ENCODE measurements at places on chromosomes 2 and 18.

- DNase-seq: no peak
These were observed 76.5 kb upstream of the STK17B start for GRCh38 chr2:196247976-196248280.

- DNase-seq: no peak
These were observed 99.4 kb upstream of the STPG4 start for GRCh38 chr2:47254464-47254863.

- peak; percentile 37 for DNase-seq
These were observed at the start of gene SLC38A11 for GRCh38 chr2:164954954-164955701. Gene SLC38A11, minus strand, starts transcription at chr2:164955525. Its CDS starts 278 bp downstream, at chr2:164955247.

DNA sequence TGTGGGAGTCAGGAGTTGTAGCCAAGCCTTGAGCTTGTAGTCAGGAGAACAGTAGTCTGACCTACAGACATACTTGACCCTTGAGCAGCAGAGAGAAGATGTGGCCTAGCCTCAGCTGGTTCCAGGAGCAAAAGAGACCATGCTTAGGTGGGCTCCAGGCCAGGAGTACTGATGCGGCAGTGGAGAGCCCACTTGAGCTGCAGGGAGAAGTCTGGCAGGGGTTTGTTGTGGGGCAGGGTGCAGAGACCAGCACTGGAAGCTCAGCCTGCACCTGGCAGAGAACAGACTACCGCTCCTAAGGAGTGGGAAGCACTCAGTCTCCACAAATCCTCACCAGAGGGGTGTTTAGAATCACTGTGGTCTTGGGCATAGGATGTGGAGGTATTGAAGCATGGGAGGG, 197.9 kb downstream of the TPGS2 start:
- no peak for DNase-seq

GRCh38 chr18:28995319-28995718, 818.4 kb upstream of the CDH2 start:
- DNase-seq: peak; percentile 32

GRCh38 chr2:36441816-36442215, 86.2 kb downstream of the CRIM1 start:
- no peak for DNase-seq

DNA sequence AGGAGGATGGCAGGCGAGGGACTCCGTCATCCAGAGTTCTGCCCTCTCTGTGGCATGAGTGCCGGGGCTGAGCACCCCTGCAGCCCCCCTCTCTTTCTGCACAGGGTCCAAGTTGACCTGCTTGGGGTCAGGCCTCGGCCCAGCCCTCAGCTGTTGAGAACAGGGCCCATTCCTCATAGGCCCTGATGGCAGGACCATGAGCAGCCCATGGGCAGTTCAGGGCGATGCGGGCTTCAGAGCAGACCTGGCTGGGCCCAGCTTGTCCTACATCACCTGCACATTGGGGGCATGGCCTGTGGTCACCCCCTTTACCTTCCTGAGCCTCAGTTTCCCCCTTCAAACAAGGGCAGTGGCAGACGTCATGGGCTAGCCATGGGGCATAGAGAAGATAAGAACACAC, 238.1 kb downstream of the SEPTIN10 start:
- DNase-seq: no peak

- no peak for DNase-seq
These were observed 626.6 kb upstream of the GYPC start for GRCh38 chr2:126029316-126029715.

DNA sequence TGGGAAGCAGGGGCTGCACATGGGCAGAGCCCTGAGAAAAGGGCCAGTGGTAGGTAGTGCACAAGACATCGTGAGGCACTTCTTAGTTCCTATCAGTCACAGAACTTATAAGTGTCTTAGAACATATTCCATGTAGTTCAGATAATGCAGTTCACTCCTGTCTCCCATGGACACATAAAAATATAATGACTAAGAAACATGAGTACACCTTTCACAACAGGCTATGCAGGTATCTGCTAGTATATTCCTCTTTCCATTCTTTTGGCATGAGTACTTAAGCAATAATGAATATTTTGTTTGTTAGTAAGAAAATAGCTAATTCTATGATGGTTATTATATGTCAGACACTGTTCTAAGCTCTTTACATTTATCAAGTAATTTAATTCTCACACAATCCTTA, 808.4 kb downstream of the BCL11A start:
- no peak for DNase-seq

- DNase-seq: no peak
These were observed 79.7 kb downstream of the FAM210A start for GRCh38 chr18:13646633-13647032.

DNA sequence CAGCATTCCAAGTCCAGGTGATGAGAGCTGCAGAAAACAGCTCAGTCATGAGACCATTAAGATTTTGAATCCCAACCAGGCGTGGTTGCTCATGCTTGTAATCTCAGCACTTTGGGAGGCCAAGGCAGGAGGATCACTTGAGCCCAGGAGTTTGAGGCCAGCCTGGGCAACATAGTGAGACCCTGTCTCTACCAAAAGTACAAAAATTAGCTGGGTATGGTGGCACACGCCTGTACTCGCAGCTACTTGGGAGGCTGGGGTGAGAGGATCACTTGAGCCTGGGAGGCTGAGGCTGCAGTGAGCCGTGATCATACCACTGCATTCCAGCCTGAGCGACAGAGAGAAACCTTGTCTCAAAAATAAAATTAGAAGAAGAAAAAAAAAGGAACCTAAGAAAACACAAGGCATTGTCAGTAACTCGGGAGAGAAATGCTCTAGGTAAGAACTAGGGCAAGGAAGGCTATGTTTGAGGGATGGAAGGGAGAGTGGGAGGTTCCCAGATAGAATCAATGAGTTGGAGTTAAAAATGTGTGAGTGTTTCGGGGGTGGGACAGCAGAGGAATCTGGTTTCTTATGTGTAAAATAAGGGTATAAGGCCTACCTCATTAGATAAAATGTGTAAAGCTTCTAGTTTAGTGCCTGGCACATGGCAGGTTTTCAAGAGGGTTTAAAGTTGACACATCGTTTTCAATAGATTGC, 23.3 kb upstream of the MTA3 start:
- no peak for DNase-seq

- DNase-seq: peak; percentile 17
These were observed 3.1 kb downstream of the NRXN1 start for GRCh38 chr2:51028829-51029228.

DNA sequence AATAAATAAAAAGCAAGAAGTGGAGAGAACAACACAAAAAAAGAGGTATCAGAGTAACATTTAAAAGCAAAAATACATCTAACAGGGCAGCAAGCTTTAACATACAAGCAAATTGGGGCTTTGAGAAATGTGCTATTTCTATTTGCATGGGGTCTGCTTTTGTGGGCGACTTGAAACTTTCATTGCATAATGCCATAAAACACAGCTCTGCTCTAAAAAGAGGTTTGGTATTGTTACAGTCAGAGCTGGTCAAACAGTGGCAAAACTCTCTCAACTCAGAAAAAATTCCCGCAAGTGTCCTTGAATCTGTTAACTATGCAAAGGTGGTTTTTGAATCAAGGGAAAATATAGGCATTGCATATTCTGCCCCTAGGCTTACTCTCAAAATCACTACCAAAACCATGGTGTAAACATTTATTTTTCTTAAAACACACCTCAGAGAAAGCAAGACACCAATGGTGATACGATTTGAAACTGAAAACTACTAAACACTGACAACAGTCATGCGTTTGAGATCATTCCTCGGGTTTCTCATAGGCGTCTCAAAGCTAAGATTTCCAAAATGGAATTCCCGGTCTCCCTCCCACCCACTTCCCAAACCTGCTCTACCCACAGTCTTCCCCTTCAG, 45.5 kb downstream of the RNF152 start:
- no peak for DNase-seq

DNA sequence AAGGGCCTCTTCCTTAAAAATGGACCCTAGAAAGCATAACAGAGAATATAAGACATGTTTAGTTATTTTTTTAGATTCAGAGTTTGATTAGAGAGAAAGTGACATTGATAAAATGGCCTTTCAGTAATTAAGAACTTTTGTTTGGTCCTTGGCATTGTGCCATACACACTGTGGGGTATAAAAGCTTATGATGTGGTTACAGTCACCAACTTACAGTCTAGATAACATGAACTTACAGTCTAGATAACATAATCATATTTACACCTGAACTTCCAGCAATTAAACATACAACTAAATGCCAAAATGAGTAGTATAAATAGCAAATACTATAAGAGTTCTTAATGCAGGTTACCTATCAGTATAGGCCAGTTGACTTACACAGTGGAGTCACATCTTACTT, 25.6 kb upstream of the EFEMP1 start:
- DNase-seq: no peak

DNA sequence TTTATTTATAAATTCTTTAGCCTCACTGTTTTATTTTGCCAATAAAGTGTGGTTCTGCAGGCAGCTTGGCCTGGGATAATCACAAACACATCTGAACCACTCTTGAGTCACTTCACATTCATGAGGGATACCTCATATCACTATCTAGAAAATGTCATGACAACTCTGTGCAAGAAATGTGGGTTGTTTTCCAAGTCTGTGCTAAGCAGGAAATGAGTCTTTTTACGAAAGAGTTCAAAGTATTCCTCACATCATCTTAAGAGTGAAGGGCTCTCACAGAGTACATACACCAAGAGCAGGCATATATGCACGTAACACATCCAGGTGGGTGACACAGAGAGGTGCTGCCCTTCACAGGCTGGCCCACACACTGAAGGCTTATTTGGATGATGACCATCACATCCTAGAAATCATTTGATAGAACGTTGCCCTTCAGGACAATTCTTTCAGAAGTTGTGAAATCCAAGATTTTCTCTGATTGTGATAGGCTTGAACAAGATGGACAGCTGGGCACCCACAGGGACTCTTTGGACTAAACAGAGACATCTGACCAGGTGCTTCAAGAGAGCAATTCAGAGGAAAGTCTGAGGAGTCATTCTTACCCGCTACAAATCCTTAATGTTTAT, 811.1 kb upstream of the LRATD1 start:
- peak; percentile 87 for DNase-seq

- no peak for DNase-seq
These were observed 118.7 kb downstream of the RIT2 start for GRCh38 chr18:42996824-42997223.

- no peak for DNase-seq
These were observed 3.0 kb upstream of the CEP68 start for GRCh38 chr2:65053199-65053598.

DNA sequence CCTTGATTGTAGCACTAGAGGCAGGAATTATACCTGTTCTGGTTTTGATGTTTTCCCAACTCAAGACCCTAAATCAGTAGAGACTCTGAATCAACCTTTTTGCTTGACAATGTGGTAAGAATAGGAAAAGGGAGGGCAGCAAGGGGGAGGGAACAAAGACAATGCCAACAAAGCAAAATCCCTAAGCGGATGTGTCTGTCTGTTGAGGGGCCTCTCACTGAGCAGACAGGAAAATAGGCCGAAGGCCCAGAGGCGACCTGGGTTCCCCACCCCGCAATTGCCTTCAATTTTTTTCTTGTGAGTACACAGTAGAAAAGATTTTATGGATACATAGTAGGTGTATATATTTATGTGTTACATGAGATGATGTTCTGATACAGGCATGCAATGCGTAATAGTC, 75.6 kb downstream of the MAP4K4 start:
- DNase-seq: no peak

DNA sequence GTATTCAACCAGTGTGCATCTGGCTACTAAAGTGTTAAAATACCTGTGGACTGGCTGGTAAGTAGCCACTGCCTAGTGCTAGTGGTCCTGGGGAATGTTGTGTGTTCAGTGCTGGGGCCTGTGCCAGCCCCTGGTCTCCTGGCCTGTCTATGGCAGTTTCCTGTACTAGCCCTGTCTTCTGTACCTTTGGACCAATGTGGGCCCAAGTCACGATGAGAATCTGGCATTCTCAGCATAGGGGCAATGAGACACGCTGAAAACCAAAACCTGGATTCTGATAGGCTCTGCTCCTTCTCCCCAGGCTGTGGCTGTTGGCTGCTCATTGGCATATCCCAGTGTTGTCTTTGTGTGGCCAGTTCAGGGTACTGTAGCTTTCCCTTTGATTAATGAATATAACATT, 170.4 kb downstream of the PTPRM start:
- no peak for DNase-seq

DNA sequence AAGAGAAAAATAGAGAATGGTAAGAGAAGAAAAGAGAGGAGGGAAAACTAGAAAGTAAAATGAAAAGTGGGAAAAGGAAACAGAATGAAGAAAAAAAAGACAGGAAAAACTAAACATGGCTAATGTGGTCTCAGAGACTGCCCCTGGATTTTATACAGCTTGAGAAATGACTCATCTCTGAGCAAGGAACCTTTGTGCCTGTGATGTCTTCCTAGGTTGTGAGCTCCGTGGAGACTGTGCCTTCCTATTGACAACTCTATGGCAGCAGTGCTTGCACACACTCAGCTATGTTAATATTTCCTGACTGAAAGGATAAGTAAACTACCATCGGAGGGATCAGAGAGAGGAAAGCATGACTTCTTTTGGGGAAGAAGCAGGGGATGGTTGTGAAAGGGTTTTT, 203.8 kb downstream of the RDH14 start:
- DNase-seq: peak; percentile 64

DNA sequence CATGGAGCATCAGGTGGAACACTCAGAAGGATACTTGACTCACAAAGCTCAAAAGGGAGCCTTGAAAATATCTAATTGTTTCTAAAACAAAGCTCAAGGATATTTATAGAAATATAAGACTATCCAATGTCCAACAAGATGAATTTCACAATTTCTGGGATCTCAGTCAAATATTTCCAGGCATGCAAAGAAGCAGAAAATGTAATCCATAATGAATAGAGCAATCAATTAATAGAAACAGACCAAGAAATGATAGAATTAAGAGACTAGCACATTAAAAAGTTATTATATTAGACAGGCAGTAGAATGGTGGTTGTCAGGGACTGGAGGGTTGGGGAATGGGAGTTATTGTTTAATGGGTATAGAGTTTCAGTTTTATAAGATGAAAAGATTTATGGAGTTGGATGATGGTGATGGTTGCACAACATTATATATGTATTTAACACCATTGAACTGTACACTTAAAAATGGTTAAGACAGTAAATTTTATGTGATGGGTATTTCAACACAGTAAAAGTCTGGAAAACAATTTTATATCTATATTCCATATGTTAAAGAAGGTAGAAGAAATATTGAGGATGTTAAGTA, 189.9 kb upstream of the PIEZO2 start:
- DNase-seq: no peak

DNA sequence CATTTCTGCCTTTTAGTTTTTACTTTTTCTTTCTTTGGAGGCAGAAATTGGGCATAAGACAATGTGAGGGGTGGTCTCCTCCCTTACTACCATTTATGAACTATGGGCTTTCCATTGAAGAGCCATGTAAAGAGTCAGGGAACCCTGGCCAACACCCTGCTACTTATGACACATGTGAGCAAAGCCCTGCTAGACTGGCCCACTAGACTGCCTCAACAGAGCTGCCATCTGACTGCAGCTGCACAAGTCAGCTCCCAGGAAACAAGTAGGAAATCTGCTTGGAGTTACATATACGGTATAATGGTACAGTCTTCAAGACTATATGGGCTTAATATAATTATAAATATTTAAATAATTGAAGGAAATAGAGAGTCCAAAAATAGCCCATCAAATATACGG, 816.8 kb downstream of the TRIB2 start:
- DNase-seq: no peak

DNA sequence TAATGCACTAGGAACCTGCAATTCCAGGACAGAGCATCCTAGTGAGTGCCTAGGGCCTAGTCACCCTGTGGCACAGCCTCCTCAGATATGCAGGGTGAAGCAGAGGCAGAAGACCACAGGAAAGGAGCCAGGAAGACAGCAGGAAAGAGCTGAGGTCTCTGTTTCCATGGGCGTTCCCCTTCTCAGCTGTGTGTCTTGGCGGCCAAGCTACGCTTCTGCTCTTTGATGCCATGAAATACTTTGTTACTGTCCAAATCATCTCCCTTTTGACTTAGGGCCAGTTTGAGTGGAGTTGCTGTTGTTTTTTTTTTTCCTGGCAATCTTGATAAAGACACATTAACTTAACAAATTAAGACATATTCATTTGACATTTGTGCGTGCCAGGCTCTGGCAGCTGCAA, 67.3 kb downstream of the APOB start:
- no peak for DNase-seq
